ENCODE measurements at places on chromosomes 1 and 21.
A peak's percentile ranks its signal among the peaks of the same experiment; 100 is the strongest.

DNA sequence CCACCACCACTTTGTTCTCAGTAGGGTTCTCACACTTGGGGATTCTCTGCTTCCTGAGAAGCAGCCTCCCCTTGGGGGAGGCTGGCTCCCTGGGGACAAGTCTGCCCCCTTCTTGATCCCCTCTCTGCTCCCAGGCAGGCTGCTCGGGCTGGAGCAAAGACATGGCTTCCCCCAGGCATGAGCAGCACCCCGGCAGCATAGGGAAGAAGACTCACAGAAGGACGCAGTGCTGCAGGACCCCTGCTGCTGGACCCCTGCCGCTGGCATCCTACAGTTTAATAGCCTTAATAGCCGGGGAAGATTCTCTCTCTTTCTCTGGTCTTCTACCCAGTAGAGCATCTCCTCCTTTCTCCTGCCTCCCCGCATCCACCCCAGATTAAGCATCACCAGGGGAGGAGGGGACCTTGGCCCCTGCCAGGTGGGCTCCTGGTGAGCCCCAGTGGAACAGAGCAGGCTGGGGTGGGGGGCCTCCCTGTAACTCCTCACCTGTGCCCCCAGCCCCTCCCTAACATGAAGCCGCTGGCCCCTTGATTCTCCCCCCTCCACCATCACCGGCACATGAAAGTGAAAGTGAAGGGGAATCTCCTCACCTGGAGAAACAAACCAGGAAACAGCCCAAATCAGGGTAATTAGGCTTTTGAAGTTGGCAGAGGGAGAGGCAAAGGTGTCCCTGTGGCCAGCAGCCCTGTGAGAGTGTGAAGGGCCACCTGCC, 2.5 kb downstream of the WNT3A start:
- no peak for DNase-seq

GRCh38 chr1:62274496-62275485, 44.4 kb downstream of the KANK4 start:
- no peak for DNase-seq

- DNase-seq: peak; percentile 50
These were observed at the start of gene ASAP3 for GRCh38 chr1:23483321-23484252. TSS of gene ASAP3 (minus strand) at chr1:23484179. CDS start at chr1:23484133, 46 bp downstream.

GRCh38 chr1:210291081-210291764, 37.5 kb upstream of the HHAT start:
- no peak for DNase-seq

- no peak for DNase-seq
These were observed 79.5 kb upstream of the CSF3R start for GRCh38 chr1:36562181-36562685.

GRCh38 chr1:24203404-24203803, 16.3 kb upstream of the IFNLR1 start:
- DNase-seq: no peak

DNA sequence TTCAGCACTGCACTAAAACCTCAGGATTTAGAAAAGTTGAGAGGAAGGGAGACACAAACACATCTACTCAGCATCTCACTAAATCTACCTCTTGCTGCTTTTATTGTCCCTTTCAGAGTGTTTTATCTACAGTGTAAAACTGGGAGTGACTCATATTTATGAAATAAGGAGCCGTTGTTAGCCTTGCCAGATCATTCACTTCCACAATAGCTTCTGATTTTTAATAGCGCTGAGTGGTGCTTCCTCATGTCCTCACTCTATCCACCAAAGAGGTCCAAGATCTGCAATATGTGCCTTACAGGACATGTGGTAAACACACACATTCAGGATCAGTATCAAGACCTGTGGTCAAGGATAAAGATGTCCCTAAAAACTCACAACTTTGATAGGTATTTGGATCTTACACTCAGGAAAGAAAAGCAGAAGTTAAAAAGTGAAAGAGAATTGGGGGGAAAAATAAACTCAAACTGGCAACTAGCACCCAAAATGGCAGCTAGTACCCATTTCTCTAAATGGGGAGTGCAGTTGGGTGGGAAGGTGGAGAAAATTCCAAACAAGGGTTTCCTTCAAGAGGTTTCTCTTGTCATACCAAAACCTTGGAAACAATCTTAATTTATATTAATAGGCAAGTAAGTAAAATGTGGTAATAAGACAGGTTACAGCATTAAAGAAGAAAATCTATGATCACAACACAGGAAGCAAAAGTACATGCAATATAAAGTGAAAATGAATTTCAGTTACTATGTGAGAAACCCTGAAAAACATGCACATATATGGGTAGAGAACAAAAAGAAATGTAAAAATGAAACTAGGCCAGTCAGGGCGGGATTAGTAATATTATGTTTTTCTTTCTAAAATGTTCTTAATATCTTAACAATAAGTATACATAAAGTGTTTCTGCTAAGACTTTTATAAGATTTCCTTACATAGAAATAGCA, 15.9 kb downstream of the DUSP10 start:
- DNase-seq: no peak

DNA sequence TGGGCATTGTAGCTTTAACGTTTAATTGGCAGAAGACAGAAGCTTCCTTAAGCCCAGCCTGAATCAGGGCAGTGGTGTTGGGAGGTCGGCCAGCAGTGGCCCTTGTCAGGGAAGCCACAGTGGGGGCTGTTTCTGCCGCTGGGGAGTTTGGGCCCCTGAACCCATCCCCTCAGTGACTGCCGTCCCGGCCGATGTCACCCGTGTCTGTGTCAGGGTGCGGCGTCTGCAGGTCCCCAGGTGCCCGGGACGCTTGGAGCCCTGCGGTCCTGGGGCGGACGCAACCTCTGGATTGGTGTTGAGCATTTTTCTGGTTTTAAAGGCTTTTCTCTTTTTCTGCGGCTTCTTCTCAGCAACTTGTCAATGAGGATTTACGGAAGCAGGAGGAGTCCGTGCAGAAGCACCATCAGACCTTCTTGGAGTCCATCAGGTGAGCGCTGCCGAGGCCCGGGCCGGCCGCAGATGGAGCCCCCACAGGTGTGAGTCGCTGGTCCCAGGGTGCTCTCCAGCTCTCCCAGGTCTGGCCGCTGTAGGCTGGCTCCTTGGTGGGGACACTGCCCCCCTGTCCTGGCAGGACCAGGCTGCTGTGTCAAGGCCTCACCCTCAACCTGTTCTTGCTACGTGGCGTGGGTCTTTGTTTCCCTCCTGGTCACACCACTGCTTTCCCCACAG, 2.3 kb downstream of the ATAD3C start:
- DNase-seq: no peak

DNA sequence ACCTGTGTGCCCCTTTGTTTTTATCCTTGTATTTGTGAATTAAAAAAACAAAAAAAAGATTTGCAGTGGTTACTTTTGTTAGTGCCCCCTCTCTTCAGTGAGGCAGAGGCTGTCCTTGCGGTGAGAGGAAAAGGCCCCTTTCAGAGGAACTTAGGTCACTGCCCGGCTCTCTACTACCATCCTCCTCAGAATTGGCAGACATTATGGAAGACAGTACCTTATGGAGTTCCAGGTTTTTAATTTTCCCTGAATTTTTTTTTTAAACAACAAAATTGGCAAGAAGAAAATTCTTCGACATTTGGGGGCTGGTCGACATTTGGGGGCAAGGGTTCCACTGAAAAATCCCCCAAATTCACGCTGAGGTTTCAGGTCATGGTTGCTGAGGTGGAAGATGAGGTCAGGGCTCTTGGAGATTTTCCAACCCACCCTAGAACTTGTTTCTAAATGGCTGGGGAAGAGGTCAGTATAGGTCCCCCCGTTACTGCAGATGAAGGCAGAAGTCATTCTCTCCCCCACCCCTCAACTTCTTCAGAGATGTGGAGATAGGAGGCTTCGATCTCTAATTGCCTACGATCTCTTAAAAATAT, 5.3 kb downstream of the RXFP4 start:
- no peak for DNase-seq

All from hypothalamus (tissue), 51 donors.